ENCODE measurements at places on chromosomes 4 and X. TPM values are rescaled to one million over a fixed set of nuclear protein-coding genes. Genes with fewer than 3 reads are reported as not detected.

The FRAS1 gene
- 1.8 TPM for total RNA-seq

The FBXO8 gene
- 10.1 TPM for total RNA-seq

The ETFDH gene
- 5.1 TPM for total RNA-seq

The UGT2B15 gene
- 0.07 TPM for total RNA-seq

The FUNDC1 gene
- total RNA-seq = 23.7 TPM

The RBMXL3 gene
- total RNA-seq = not detected

The TCP11X2 gene
- total RNA-seq = not detected

The C4orf36 gene
- total RNA-seq = 0.88 TPM

The GYPA gene
- not detected for total RNA-seq

The PPBP gene
- total RNA-seq = not detected

The GALNTL6 gene
- total RNA-seq = 0.07 TPM

The PNMA6F gene
- not detected for total RNA-seq

The EMD gene
- total RNA-seq = 110 TPM

The HSFX1 gene
- total RNA-seq = 0.49 TPM

The MXRA5 gene
- total RNA-seq = not detected

The SRPX gene
- total RNA-seq = 6.1 TPM

The GUCY1A1 gene
- not detected for total RNA-seq

The STBD1 gene
- 9.6 TPM for total RNA-seq

The PNMA6A gene
- 5.5 TPM for total RNA-seq

The MAGEH1 gene
- total RNA-seq = 6.9 TPM

The ALPK1 gene
- total RNA-seq = 2.2 TPM

The MORC4 gene
- 35.1 TPM for total RNA-seq

The GPRIN3 gene
- 4.7 TPM for total RNA-seq

The COMMD8 gene
- 12.2 TPM for total RNA-seq

The ARFIP1 gene
- total RNA-seq = 16.3 TPM

The PCDH18 gene
- total RNA-seq = not detected

The TCEAL6 gene
- total RNA-seq = not detected
